RWPE2 (cell line): ENCODE measurements at places on chromosomes 5 and 9.

GRCh38 chr5:175494264-175495183, 16.2 kb downstream of the SFXN1 start:
- no peak for DNase-seq

DNA sequence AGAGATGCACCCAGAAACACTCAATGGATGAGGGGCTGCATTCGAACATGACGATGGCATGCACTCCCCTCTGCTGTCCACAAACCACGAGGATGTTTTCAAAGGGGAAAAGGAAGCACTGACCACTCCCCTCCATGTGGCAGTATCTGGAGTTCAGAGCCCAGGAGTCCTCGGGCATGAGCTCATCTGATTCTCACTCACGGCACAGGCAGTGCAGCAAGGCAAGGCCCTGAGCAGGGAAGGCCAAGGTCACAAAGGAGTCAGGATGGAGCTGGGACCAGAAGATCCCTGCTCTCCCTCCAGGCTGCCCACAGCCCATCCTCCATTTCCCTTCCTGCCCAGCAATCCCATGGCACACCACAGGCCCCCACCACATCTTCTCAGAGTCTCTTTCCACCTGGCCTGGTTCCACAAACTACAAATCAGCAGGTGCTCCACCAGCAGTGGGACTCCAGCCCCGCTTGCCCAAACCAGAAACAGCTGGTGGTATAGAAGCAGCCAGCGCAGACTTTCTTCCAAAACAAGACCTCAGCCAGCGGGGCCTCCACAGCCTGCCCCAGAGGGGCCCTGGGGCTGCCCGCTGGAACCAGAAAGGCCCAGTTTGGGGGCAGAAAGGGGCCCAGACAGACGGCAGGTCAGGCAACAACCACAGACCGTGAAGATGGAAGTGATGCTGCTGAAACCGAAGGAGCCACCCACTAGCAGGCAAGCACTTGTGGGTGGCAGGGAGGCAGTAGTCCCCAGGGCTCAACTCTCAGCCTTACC, 12.2 kb downstream of the TNIP1 start:
- DNase-seq: no peak

DNA sequence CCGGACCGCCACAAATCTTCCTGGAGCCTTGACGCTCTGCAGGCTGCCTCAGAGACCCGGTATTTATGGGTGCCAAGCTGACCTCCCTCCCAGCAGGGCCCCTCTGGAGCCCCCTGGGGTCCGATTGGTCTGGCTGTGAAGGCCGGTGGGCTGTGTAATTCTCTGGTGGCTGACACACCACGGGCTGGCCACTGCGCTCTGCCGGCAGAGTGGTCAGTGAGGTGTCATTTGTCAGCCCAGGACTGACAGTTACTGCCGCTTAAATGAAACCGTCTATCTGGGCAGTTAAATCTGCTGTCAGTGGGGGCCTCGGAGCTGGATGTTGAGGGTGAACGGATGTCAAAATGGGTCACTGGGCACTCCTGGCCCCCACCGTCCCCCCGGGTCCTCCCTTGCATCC, 10.7 kb downstream of the NR5A1 start:
- no peak for DNase-seq

- DNase-seq: peak; percentile 52
These were observed at the start of gene CDH6 for GRCh38 chr5:31193591-31194467. TSS of gene CDH6 (plus strand) at chr5:31193686. CDS start at chr5:31267474, 73,788 bp downstream.

DNA sequence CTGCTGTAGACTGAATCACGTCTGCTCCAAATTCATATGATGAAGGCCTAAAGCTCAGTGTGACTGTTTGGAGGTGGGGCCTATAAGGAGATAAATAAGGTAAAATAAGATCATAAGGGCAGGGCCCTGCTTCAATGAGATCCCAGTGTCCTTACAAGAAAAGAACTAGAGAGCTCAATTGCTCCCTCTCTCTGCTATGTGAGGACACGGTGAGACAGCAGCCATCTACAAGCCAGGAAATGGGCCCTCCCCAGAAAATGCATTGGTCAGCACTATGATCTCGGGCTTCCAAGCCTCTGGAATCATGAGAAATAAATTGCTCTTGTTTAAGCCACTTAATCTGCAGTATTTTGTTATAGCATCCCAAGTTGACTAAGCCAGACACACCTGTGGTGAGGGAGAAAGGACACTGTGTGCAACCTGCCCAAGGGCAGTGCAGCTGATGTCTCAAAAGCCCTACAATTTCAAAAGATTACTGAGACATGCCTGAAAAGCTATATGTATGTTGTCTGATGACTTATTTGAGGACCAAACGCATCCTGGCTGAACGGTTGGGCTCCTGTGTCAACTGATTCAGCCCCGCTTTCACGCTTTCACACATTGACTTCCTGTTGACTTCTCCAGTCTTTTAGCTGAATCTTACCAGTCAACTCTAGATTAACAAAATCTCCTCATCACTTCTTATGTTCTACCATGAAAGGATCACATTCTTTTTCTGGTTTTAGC, 13.2 kb downstream of the GZMK start:
- no peak for DNase-seq

DNA sequence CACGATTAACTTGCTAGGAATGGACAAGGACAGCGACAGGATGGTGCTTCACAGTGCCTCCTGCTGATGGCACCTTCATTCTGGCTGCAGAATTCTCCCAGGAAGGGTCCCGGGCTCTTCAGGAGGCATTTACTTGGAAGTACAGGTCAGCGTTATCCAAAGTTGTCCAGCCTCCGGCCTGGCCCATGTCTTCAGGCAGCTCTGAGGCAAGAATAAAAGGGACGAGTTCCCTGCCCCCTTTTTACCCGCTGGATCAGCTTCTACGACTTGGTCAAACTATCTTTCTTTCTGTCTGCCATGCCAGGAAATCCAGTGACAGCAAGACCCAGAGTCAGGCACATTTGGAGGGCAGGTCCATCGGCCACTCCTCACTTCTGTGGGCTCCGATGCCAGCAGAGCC, 23.4 kb upstream of the GABBR2 start:
- no peak for DNase-seq
